Esophagus mucosa (tissue), 1 donor: ENCODE measurements at places on chromosomes 7 and 10. TPM values are rescaled to one million over a fixed set of nuclear protein-coding genes. Genes with fewer than 3 reads are reported as not detected.

The CYTH3 gene
- total RNA-seq, result 7.9 TPM

The CALML5 gene
- total RNA-seq, result 16.6 TPM

The ZNF680 gene
- total RNA-seq, result 4.9 TPM

The ACSM6 gene
- not detected for total RNA-seq

The C7orf33 gene
- total RNA-seq, result not detected

The LIPJ gene
- 0.12 TPM for total RNA-seq

DNA sequence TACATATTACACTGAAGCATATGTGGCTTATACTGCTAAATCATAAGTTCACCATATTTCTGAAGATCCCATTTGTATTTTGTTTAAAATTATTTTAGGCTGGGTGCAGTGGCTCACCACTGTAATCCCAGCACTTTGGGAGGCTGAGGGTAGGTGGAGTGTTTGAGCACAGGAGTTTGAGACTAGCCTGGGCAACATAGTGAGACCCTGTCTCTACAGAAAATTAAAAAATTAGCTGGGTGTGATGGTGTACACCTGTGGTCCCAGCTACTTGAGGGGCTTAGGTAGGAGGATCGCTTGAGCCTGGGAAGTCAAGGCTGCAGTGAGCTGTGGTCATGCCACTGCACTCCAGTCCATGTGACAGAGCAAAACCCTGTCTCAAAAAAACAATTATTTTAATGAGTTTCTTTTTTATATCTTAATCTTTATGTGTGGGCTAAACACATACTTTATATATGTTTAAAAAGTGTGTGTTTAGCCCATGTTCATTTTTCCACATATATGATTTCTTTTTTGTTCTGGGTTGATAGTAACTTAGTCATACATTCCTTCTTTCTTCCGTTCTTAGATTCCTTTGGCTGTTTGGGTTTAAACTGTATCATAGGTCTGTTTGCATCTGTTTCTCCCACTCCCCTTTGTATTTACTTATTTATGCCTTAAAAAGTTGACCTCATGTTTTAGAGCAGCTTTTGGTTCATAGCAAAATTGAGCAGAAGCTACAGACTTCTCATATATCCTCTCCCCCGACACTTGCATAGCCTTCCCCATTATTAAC lies 33.5 kb downstream of the RSBN1L start:
- no peak for ATAC-seq

- no peak for ATAC-seq
These were observed 1197.7 kb upstream of the LRRN3 start for GRCh38 chr7:109893231-109893630.

DNA sequence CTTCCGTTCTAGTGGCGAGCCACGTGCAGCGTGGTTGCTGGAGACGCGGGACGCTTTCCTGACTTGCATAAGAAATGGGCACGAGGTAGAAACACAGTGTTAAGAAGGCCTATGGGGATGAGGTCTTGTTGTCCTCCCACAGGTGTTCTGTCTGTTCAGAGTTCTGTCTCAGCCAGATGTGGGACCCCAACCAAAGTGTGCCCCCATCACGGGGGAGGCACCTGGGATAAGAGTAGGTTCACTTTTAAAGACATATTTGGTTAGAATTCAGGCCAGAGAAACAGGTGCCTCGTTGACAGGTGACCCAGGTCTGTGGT lies 56.0 kb upstream of the PITRM1 start:
- ATAC-seq, result peak; percentile 19

DNA sequence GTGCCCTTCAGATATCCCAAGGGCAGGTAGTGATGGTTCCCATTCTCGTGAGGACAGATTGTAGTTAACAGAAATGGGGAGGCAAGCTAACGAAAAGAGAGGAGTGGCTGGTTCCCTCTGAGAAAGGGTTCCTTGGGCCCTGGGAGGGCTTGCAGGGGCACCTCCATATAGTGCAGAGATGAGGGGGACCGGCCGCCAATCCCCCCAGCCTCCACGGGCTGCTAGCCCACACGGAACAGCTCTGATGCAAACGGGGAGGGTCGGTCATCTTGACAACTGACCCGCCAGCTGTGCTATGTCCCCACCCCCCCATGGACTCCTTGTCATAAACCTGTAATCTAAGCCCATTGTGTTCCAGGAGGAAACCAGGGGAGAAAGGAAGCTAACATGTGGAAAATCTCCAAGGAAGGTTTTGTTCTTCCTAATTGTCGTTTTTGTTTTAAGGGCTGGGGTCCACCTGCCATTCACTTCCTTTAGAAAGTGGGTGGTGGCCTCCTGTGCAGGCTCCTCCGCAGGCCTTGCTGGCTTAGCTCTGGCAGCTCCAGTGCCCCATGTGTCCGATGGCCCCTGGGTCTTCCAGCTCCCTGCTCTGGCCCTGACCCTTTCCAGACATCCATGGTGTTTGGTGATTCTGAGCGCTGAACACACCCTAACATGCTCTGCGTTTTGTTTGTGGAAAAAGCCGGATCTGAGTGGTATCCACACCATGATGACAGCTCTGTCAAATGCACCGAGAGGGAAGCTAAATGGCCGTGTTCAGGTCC lies 15.9 kb downstream of the ADCY1 start:
- ATAC-seq, result no peak

GRCh38 chr10:98169379-98169778 lies 34.9 kb downstream of the R3HCC1L start:
- ATAC-seq, result no peak

DNA sequence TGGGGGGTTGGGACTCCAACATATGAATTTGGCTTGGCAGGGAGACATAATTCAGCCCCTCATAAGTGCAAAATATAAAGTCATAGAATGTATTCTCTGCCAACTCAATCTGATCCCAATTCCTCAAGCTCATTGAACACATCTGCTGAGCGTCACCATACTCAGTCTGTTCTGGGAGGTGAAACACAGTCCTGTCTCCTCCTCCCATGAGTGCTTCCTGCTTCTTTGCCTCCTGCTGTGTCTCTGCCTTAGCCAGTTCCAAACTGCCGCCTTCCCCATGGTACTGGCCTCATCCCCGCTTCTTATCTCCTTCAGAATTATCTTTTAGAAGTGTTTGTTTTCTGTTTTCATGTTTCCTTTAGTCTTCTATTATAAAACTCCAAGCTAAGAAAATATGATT lies 365.5 kb downstream of the TNS3 start:
- no peak for ATAC-seq

DNA sequence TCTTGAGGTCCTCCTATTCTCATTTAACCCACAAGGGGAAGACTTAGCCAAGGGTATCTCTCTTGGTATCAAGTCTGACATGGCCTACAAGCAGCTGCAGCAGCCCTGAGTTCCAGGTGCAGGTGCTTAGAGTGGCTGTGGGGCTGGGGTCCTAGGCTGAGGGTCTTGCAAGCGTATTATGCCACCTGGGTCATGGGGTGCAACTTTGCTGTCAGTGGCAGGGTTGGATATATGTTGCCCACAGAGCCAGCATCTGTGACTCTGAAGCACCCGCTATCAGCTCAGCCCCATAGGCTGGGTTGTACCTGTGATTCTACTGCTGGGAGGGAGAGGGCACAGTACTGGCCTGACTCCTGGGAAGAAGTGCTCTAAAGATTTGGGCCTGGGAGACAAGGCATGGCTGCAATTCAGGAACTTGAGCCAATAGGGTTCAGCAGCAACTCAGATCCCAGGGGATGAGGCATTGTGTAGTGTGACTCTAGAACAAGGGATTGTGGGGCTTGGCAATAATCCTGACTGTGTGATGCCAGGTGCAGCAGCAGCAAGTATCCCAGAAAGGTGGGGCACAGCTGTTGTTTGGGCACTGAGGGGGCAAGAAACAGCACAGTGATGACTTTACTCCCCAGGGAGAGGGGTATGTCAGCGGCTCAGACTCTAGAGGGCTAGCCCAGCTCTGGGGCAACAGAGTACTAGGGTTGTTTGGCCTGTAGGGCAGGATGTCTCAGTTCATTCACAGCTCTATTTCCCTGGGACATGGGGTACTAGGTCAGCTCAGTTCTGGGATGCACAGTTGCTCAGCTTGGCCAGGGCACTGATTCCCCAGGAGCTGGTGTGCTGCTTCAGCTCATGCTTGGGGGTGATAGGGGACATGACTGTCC lies 41.4 kb downstream of the NEURL1 start:
- ATAC-seq, result no peak

DNA sequence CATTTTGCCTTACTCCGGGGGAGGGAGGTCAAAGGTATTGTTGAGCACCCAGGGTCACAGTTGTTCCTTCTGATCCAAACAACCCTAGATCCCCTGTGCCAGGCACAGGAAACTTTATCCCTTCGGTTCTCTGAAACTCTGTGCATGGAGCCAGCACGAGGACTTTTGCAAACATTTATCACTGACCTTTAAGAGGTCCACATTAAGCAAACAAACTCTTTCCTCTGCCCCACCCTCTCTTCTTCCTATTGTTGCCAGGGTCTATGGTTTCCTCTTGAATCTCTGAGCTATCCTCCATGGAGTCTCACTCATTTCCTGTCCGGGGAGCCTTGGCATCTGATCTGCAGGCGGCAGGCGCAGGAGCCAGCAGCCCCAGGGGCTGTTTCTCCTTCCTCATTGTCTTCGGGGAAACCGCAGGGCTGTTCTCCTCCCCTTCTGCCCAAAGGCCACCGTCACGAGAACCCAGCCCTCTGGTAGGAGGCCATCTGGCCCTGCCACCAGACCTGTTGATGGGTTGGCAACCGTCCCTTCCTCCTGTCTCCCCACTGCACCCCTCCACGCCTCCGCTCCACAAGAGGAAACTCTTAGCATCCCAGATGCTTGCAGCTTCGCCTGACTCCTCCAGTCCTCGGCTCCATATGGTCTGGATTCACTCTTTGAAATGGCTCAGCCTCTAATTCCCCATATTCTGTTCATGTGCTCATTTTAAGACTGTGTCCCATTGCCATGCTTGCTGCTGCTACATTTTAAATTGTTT lies 327.3 kb upstream of the NRP1 start:
- ATAC-seq, result peak; percentile 59

- no peak for ATAC-seq
These were observed 63.8 kb downstream of the TASOR2 start for GRCh38 chr10:5748394-5748803.

DNA sequence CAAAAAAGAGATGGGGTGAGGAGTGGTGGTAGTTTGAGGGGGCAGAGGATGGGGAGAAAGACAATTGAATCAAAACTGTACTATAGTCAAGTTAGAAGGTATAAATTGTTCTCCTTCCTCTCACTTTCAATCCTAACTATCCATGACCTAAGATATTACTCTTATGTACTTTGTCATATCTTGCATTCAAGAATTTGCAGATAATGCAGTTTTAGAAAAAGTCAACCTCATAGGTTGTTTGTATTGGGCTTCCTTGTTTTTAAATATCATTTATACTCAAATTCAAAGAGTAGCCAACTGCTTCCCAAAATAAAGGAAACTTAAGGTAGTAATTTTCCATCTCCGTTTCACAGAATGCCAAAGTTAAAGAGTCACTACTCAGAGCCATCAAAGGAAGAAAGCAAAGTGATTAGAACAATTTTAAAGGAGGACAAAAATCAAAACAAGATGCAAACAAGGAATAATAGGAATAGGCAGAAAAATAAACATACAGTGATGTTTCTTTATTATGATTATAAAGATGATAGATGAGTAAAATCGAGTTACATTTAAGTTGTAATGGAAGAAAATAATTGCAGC lies 32.7 kb downstream of the MET start:
- ATAC-seq, result no peak

- no peak for ATAC-seq
These were observed 15.1 kb upstream of the CALD1 start for GRCh38 chr7:134764365-134764764.

GRCh38 chr7:38453826-38454225 lies 177.3 kb downstream of the AMPH start:
- no peak for ATAC-seq

GRCh38 chr7:77284005-77284404 lies 84.4 kb upstream of the FGL2 start:
- no peak for ATAC-seq

DNA sequence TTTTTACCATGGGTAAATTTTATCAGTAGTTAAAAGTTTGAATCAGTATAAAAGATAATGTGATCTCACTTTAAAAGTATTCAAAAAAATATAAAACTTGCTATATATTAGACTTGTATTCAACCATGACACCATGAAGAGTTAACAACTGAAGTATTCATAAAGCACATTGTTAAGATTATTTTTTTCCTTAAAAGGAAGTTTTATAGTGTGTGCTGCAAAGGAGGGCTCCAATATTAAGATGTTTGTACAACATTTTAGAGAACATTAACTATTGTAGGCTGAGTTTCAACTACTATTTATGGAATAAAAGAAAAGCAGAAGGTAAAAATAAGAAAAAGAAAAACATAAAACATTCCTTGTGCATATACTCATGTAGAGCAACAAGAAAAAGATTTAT lies 24.5 kb upstream of the CUBN start:
- ATAC-seq, result no peak

DNA sequence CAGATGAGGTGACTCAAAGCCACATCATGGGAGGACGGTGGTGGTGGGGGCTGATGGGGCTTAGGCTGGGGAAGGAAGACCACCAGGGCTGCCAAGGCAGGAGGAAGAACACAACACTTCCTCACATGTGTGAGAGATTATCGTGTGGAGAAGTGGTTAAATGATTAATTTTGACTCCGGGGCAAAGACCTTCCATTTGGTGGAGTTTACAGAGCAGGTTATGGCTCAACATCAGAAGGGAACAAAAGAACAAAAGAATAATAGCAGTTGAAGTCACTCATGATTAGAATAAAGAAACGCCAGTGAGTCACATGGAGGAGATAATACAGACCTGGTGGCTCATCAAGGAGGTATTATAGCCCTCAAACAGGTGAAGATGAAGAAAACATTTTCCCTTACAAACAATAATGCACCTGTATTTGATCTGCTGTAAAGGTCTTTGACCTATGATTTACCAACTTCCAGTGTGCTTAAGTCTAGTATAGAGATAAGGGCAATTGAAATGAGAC lies 170.1 kb downstream of the PKD1L1 start:
- ATAC-seq, result peak; percentile 74

GRCh38 chr10:84375011-84375410 lies 46.6 kb downstream of the CCSER2 start:
- no peak for ATAC-seq
